NCI-H1092 treated with DMSO at 0.1 percent for 48 hours (cell line): ENCODE measurements at places on chromosomes 3 and 15.
A peak's percentile ranks its signal among the peaks of the same experiment; 100 is the strongest.

- no peak for DNase-seq
These were observed 263 bp upstream of the UTS2B start for GRCh38 chr3:191330530-191331048.

- no peak for DNase-seq
These were observed 12.8 kb downstream of the DCUN1D1 start for GRCh38 chr3:182967218-182968204.

DNA sequence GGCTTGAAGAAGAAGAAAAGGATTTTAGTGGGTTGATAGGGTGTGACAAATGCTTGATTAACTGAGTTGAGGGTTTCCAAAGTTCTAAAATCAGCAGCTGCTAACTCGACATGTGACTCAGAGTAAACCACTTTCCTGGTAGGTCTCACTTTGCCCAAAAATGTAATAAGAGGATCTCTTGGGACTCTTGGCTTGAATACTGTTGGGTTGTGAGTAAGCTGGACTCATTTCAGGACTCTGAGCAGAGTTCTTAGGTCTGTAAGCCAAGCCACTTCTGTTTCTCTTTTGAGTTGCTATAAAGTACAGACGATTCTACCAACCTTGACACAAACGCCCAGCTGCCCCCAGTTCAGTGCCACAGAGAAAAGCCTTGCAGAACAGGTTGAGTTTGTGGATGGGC, 241.1 kb downstream of the ZNF621 start:
- no peak for DNase-seq

- no peak for DNase-seq
These were observed 22.1 kb downstream of the AMOTL2 start for GRCh38 chr3:134352031-134352671.

GRCh38 chr15:72758182-72758581, 25.4 kb downstream of the ADPGK start:
- no peak for DNase-seq

- DNase-seq = no peak
These were observed 336.2 kb upstream of the TPM1 start for GRCh38 chr15:62706317-62706716.

DNA sequence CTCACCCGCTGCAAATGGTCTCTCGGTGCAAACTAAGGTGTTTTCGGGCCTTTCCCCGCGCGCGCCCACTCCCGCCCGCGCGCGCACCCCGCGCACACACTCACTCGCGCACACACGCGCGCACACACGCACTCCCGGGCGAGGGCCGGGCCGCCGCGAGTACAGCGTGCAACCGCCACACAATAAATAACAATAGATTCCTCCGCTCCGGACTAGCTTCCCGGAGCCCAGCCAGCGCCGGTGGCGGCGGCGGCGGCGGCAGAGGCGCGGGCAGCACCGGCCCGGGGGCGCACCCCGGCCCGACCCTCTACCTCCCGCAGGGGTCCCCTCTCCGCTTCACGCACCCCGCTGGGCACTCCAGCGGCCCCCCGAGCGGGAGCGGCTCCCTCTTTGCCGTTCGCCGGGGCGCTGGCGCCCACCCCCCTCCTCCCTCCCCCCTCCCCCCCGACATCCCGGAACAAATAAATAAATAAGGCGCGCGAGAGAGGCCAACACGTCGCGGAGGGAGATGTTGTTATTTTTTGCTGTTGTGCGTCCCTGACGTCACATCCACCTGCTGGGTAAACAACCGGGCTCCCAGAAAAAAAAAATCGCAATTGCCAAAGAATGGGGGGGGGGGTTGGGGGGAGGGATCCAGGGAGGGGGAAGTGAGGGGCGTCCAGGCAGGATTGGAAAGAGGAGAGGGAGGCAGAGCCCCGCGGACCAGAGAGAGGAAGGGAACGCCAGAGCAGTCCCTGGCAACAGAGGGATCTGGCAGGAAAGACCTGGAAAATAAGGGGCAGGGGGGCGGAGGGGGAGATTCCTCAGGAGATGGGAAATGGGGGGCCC, at the start of gene FOXP1:
FOXP1 (minus strand) TSS at position 163 of the 828 bp plus-strand sequence. CDS start 385,347 bp downstream, outside the sequence.
- DNase-seq = peak; percentile 40

DNA sequence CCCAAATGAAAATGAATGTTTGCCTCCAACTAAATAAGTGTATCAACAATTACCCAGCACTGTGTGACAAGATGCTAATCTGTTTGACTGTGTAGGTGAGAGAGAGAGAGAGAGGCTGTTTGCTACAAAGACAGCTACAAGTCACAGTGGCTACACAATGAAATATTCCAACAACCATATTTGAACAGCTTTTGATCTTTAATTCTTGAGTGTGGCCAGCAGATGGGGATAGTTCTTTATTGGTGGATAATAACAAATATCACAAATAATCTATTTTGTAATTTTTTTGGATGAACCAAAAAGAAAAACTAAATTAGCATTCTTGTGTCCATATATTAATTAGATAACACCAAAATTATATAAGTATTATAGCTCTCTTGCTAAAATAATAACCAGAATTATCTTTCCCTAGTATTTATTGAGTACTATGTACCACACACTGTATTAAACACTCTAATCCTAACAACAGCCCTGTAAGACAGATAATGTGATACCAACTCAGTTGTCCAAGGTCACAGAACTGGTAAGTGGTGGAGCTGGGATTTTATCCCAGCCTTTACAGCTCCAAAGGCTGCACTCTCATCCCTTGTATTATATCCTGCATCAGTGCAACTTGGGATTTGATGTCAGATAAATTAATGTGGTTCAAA, 61.9 kb upstream of the C3orf80 start:
- DNase-seq = peak; percentile 34

DNA sequence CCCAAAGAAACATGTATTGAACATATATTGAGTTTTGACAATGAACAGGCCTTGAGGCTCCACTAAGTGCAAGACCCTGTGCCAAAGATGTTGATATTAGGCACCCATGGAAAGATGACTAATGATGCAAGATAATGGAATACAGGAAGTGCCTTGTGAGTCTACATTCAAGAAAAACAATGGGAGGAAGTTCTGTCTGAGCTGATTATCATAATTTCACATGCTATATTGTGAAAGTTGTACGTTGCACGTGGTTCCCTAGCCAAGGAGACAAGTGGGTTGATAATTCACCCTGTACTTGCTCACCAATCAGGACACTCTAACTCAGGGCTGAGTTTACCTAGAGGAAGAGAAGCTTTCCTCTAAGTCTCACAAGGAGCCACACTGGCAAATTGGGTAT, 186.9 kb upstream of the STAC start:
- no peak for DNase-seq

GRCh38 chr3:191353022-191353777, 22.9 kb upstream of the UTS2B start:
- DNase-seq = no peak

DNA sequence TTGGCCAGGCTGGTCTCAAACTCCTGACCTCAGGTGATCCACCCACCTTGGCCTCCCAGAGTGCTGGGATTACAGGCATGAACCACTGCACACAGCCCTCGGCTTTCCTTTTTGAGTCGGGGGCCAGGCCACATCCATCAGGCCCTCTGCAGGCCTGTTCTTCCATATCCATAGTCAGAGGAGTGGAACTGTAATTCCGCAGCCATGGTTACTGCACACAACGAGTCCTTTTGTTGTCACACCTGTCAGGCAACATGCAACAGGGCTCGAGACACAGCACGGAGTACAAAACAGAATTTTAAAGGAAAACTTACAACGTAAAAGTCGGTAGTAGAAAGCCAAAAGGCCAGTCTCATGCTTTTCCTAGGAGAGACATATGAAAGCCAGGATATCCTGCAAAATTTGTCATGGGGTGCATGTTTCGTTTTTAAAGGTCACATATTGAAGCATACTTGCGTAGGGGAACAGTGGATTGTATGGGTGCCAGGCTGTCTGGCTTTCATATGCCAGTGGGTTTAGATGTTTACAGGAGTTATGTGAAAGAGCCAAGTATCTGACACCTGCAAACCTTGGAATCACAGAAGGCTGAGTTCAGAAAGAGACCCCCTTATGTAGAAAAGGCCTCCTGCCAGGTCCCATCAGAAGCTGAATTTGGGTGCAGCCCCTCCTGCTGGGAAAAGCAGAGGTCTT, 63.2 kb upstream of the LPP start:
- DNase-seq = peak; percentile 66

GRCh38 chr3:171809611-171809860, 747 bp downstream of the PLD1 start:
- DNase-seq = no peak

- DNase-seq = no peak
These were observed 25.1 kb upstream of the MTMR10 start for GRCh38 chr15:31016446-31016915.

DNA sequence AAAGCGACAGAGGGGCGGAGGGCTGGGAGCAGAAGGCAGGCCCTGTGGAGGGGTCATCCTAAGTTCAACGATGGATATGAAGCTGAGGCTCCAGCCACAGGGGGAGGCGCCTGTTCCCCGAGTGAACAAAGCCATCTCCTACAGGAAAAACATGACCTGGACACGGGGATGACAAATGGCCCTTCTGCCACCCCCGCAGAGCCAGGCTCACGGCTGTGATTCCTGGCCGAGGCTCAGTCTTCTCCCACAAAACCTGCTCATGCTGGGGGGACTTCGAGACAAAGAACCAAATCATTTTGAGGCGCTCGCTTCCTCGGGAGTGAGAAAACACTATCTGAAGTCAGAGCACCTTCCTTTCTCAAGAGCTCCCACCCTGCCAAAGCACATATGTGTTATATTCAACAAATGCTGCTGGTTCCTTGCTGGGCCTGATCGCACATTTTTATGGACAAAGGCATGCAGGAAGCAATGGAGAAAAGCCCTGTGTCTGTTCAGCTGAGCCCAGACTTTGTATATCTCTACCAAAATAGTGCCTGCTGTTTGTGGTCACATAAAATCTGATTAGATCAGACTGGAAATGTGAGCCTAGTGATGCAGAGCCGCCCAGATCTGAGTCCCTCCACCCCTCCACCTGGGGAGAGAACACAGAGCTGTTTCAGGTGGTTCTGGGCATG, 5.6 kb downstream of the RBP1 start:
- peak; percentile 87 for DNase-seq

DNA sequence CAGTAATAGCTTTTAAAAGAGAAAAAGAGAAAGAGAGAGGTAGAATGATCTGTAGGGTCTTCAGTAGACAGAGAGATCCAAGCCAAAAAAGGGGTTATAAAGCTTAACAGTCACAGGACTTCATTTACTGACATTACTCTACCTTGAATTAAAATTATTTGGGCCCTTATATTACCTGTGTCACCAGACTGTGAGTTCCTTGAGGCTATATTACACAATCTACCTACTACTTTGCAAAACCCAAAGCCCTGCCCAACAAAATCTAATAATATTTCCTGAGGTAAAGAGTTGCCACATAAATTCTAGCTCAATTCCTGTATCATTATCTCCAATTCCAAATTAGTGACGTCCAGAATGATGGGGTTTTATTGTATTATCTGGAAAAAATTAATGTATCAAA, 1.9 kb downstream of the UBR1 start:
- no peak for DNase-seq

DNA sequence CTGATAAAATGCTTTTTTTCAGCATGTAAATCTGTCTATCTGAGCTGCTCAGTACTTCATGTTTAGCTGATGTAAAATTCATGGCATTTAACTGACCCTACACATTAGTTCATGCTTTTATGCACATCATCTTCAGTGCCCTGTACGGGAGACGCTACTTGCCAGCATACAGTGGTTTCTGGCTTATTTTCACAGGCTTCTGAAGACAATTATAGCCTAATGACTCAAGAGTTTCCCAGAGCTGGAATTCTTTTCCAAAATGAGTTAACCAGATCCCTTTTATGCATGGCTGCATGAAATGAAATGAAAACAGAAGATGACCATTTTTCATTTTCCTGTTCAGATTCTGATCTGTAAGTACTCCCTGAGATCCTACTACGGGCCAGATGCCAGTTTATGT, 1061.5 kb downstream of the ROBO2 start:
- DNase-seq = no peak

DNA sequence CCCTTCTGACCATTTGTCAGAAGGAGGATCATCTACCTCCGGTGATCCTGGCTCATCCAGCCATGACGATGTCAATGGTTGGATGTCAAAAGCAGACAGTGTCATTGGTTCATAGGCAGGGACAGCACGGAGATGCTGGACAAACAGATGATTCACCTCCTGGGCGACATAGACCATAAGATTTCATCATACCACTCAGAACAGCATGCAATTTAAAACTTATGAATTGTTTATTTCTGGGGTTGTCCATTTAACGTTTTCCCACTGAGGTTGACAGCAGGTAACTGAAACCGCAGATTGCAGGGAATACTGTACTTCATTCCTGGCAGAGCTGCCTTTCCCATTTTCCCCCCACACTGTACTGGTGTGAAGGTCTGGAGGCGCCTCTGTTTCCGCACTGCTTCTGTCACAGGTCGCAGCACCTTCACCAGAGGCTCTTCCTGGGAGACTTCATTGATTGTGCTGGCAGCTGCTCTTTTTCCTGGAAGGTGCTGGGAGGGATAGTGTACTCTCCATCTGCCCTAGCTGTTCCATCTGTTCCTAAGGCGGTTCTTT, 32.5 kb upstream of the TMOD3 start:
- DNase-seq = no peak

GRCh38 chr15:39979606-39980005, 45.7 kb downstream of the EIF2AK4 start:
- no peak for DNase-seq

- DNase-seq = peak; percentile 58
These were observed 57.8 kb downstream of the IMPG2 start for GRCh38 chr3:101262393-101263240.

- peak; percentile 8 for DNase-seq
These were observed 21.1 kb upstream of the IQCF6 start for GRCh38 chr3:51799879-51800749.

- DNase-seq = no peak
These were observed 1.9 kb downstream of the TMEM266 start for GRCh38 chr15:76061700-76062099.

DNA sequence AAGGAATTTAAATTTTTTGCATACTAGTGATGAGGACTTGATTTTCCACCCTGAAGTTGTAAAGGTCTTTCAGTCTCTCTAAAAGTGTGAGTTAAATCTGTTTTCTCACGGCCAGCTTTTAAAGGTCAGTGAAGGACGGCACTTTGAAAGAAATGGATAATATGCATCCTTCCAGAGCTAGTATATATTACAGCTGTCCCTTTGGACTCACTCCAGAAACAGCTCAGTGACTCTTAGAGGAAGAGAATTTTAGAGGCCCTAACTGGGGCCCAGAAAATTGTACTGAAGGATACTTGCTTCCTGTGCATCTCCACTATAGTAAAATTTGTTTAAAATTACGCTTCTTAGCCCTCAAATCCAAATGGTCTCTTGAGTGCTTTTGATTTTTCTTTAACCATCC, 41.6 kb downstream of the PIK3CA start:
- no peak for DNase-seq
